Activated T-helper 1 cell treated with Interleukin-2 at 50 U/mL for 16 hours (primary cell): ENCODE measurements at places on chromosomes 5 and 9.

- no peak for DNase-seq
Observed at GRCh38 chr5:122870219-122870856, 24.9 kb downstream of the SNX24 start.

- DNase-seq: no peak
Observed at GRCh38 chr5:51389577-51390463, 6.6 kb downstream of the ISL1 start.

- DNase-seq: no peak
Observed at GRCh38 chr5:35899800-35900199, 38.6 kb downstream of the CAPSL start.

GRCh38 chr5:59838989-59839388 lies 54.5 kb downstream of the PDE4D start:
- no peak for DNase-seq

GRCh38 chr5:3139499-3139931 lies 388.0 kb upstream of the IRX2 start:
- no peak for DNase-seq

- DNase-seq: no peak
Observed at GRCh38 chr5:109784687-109785086, 95.0 kb downstream of the MAN2A1 start.

- DNase-seq: no peak
Observed at GRCh38 chr5:127320032-127320965, 29.7 kb downstream of the MEGF10 start.

GRCh38 chr9:108290839-108291585 lies 564.8 kb downstream of the ACTL7B start:
- no peak for DNase-seq

GRCh38 chr5:88885002-88885401 lies 2.0 kb upstream of the MEF2C start:
- no peak for DNase-seq

GRCh38 chr9:124258607-124259157 lies 933 bp downstream of the NEK6 start:
- DNase-seq: no peak

GRCh38 chr5:126998895-126999570 lies 31.3 kb downstream of the MARCHF3 start:
- DNase-seq: no peak

GRCh38 chr9:127943011-127943662 lies 5.5 kb upstream of the DPM2 start:
- no peak for DNase-seq

DNA sequence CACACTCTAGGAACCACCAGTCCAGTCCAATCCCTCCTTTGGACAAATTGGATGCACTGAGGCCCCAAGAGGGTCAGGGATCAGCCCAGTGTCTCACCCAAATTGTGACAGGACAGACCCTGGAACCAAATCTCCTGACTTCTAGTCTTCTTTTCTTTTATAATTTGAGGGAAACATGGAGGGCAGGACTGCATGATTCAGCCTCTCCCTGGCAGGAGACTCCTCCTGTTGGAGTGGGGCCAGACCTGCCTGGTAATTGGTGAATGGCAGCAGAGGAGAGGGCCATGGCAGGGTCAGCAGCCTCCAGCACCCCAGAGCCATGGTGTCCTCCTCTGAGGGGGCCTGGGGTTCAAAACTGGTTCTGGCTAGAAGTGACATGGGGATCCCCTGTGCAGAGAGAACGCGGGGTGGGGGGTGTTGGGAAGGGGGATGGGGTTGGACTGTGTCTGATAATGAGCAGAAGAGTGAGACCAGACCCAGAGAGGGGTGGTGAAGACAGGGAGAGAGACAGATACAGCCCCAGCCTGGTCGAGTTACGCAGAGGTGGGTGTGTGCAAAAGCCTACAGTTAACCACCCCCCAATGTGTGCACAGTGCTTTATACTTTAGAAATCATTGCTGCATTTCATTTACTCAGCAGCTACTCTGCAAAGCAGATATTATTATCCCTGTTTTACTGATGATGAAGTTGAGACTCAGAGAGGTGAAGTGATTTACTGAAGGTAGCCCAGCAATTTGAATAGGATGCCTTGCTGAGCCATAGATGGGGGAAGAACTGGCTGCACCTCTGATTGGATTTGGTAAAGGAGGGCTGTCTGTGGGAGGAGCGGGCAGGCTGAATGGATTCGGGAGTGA lies 3.8 kb upstream of the SYNPO start:
- DNase-seq: no peak

GRCh38 chr5:153517241-153517611 lies 26.8 kb downstream of the GRIA1 start:
- DNase-seq: no peak

GRCh38 chr5:138573949-138574670 lies 1.1 kb downstream of the HSPA9 start:
- DNase-seq: no peak

- no peak for DNase-seq
Observed at GRCh38 chr5:159657298-159657697, 259.0 kb upstream of the ADRA1B start.

- DNase-seq: no peak
Observed at GRCh38 chr9:120442308-120442995, 137.5 kb downstream of the CDK5RAP2 start.

GRCh38 chr5:173306695-173307094 lies 21.5 kb downstream of the STC2 start:
- DNase-seq: no peak

- no peak for DNase-seq
Observed at GRCh38 chr5:171513591-171513990, 94.1 kb downstream of the FGF18 start.

DNA sequence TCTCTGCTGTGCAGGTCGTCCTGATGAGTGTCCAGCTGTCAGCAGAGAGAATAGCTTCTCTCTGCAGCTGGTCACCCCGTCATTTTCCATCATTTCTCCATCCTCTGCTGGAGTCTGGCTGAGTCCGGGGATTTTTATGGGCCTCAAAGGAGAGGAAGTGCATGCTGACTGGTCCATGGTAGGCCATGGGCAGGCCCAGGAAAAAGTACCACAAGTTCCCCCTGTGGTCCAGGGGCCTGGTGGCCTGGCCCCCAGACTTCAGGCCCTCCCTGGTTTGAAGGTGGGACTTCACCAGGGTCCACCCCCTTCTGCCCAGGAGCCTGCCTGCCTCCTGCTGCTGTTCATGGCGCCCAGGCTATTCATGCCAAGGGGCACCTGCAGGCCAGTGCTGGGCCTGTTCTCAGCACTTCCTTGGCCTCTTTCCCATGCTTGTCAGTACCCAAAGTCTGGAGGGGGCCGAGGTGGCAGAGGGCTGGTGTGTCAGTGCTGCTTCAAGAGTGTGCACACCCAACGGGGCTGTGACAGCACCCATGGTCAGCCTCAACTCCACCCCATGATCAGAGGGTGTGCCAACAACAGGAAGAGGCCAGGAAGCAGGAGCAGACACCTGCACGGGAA lies 7.3 kb upstream of the MTMR12 start:
- DNase-seq: no peak

DNA sequence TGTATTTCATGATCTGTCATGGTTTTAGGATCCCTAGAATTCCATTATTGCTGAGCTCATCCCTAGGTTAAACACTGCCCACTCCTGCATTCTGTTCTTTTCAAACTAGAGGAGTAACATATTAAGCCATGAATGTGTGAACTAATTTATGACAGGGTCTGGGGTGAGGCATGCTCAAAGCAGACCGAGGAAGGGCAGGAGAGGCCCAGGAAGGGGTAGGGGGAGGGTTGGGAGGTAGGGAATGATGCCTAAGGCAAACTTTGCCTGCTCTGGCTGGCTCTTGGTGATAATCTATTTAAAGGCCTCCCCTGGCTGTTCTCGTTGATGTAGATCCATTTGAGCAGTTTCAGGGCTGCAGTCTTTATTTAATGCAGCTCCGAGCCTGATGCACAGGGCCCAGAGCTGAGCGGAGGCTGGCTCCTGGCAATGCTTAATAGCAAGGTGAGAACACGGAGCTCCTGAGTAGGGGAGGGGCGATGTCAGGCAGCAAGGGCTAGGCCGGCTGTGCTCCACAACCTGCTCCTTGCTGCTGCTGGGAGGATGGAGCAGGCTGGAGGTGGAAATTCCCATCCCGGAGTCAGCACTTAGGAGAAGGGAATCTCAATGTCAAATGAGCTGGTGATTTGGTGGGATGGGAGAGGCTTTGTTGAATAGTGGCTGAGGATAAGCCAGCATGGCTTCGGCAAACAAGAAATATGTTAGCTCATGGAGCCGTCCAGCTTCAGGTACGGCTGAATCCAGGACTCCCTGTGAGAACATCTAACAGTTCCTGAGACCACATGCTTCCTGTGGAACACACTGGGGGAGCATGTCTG lies 73.2 kb upstream of the UNC5A start:
- DNase-seq: no peak

GRCh38 chr9:110537841-110538646 lies 41.5 kb downstream of the SVEP1 start:
- no peak for DNase-seq

DNA sequence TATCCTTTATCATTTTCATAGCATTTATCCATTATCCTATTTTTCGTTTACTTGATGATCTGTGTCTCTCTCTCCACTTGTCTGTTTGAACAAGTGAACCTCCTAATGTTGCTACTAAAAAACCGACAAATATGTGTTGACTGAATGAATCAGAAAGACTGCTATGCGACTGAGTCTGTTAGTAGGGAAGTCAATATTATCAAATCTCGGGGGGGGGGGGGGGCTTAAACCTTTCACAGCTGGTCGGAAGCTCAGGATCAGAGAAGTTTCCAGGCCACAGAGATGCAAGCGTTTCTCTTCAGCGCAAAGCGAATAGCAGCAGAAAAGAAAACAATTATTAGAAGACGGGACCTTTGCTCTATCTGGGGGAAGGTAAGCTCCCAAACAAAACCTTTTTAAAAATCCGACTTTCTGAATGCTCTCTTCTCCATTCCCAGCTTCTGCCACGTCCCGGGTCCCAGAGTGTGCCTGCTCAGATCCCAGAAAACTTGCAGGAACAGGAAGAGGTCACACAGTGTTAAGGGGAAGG lies 412 bp downstream of the RIOK2 start:
- DNase-seq: no peak

DNA sequence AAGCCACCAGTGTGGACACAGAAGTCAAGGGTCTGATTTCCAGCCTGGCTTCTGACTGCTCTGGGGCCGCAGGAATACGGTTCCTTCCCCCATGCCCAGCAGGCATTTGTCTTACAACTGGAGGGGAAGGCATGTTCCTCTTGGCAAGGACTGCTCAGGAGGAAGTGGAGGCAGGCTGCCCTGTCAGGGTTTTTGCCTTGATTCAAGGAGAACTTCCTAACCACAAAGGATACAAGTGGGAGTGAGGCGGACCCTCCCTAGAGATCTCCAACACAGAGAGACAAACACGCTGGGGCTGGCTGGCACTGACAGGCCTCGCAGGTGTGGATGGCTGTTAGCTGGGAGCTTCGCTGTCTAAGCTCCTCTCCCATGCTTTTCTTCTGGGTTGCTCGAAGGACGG lies 19.1 kb downstream of the TGFBI start:
- no peak for DNase-seq

GRCh38 chr5:59062986-59063683 lies 480.3 kb downstream of the RAB3C start:
- no peak for DNase-seq

GRCh38 chr5:112070022-112070421 lies 313.0 kb upstream of the NREP start:
- no peak for DNase-seq

DNA sequence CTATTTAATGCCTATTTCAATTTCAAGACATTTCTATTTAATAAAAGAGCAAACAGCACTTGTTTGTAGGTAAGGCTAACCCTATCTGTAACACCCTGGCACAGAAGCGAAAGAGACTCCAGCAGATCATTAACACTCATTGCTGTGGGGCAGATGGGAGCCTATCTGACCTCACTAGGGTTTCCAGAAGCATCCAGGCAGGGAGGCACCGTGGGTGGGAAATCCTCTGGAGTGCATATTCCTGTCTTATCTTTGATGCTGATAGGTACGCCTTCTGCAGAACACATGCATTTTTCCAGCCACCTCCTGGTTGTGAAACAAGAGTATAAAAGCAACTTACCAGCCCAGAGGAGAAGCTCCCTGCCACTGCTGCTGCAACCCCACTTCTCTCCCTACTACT lies 233.7 kb downstream of the GLIS3 start:
- no peak for DNase-seq

- no peak for DNase-seq
Observed at GRCh38 chr5:76622973-76623596, at the start of gene F2RL2. Gene F2RL2, minus strand, starts transcription at chr5:76623403. Its CDS starts 173 bp downstream, at chr5:76623230.

GRCh38 chr5:50435168-50435567 lies 5.9 kb downstream of the EMB start:
- DNase-seq: no peak

DNA sequence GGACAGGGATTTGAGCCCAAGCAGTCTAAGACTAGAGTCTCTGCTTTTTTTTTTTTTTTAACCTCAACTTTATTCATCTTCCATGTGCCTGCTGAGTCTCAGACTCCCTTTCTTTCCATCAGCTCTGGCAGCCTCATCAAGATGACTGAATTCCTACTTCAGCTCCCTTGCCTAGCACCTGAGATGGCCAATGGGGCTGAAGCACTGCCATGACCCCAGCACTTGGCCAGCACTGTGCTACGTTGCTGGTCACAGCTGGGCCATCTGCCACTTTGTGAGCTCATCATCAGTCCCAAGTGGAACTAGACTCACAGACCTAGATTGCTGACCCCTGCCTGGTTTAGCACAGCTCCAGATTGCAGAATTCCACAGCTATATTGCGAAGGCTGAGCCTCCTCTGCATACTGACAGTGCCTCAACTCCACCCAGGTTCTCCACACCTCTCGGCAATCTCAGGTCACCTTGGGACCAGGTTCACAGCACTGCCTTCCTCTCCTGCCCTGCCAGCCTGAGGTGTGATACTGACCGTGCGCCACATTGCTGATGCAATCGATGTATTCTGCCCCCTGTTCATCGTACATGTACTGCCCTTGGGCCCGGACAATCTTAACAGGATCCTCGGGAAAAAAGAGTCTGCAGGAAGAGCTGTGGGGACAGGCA lies 1.6 kb downstream of the PHYKPL start:
- DNase-seq: no peak
